NCI-H774 (cell line): ENCODE measurements at places on chromosomes 6 and 20.

- DNase-seq, result no peak
These were observed 72.3 kb upstream of the DST start for GRCh38 chr6:56714982-56715456.

- no peak for DNase-seq
These were observed 70.6 kb upstream of the PMEPA1 start for GRCh38 chr20:57780398-57780797.

DNA sequence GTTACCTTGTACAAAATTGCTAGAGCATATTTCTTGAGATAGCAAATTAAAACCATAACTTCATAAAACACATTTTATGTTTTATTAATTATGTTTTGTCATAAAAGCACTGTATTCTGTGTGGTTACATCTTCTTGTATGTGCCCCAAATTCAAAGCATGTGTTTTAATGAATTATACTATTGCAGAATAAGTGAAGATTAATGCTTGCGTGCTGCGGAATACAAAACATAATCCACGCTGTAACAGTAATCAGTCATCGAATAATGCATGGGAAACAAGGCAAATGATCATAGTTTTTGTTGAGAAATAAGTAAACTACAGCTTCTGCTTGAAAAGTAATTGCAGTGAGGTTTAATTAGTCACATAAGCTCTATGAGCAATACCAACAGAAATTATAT lies 459.2 kb upstream of the SOX4 start:
- no peak for DNase-seq

GRCh38 chr6:64252256-64252655 lies 616.7 kb downstream of the PHF3 start:
- no peak for DNase-seq

GRCh38 chr6:104813552-104813951 lies 46.2 kb downstream of the HACE1 start:
- no peak for DNase-seq

DNA sequence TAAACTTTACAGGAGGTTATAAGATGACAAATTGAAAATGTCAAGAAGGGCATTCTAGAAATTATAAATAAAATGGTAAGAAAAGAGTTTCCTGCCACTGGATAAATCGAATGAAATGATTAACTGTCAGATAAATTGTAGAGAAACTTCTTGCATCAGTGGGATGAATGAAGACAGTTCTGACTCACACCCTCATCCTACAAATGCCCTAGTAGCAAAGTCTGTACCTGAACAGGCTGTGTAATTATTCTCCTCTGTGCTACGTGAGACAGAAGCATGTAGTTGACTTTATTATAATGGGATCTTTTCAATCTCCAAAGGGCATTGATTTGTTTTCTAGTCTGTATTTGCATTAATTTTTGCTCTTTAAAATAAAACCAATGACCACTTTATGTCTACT lies 47.3 kb downstream of the IYD start:
- no peak for DNase-seq

DNA sequence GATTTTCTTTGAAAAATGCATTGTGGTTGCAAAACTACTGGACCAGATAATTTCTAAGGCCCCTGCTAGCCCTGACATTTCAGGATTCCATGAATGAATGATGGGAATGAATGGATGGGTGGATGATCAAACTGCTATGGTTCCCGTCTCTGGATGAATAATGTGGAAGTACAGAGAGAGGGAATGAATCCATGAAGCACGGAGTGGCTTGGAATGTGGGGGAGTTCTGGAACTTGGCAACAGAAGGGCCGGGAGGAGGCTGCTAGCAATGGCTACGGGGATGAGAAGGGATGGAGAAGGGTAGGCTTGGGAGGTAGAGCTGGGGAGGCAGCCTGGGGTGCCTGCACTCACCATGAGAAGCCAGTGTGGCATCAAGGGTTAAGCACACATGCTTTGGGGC lies 84.8 kb downstream of the NCR2 start:
- DNase-seq, result no peak

GRCh38 chr20:13862245-13862644 lies 77.4 kb downstream of the NDUFAF5 start:
- DNase-seq, result no peak
